ENCODE measurements at places on chromosomes 12 and 14. TPM values are rescaled to one million over a fixed set of nuclear protein-coding genes. Genes with fewer than 3 reads are reported as not detected.

The VWF gene
- total RNA-seq = 729 TPM

The HOXC6 gene
- total RNA-seq = 1.4 TPM

The PRPF39 gene
- total RNA-seq = 31.3 TPM

The ZCRB1 gene
- total RNA-seq = 36.2 TPM

The AGAP2 gene
- 5.4 TPM for total RNA-seq

The MAP1LC3B2 gene
- not detected for total RNA-seq

The RNASE2 gene
- total RNA-seq = 4.1 TPM

The REM2 gene
- 0.41 TPM for total RNA-seq

The TMPRSS12 gene
- total RNA-seq = not detected

The ARPC3 gene
- total RNA-seq = 238 TPM

GRCh38 chr12:23906329-23906728 is 43.1 kb downstream of the SOX5 start:
- no peaks in the 10 kb centered on the region for H3K36me3 ChIP-seq
- H3K27ac ChIP-seq = no peak overlapping the region

DNA sequence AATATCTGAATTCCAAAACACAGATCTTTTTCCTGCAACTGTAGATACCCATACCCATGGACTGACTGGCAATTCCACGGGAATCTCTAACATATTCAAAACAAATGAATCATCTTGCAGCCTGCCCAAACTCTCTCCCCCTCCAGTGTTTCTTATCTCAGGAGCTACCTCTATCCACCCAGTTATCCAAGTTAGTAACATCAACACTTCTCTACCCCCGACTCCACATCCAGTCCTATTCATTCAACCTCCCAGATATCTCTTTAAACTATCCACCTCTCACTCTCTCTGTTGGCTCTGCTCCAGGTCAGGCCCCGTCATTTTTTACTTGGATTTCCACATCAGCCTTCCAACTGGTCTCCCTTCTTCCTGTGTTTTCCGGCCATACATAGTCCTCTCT is 6.7 kb upstream of the KCNH5 start:
- DNase-seq = no peak
- no peak overlapping the region for H3K27ac ChIP-seq
- H3K4me3 ChIP-seq = no peak overlapping the region
- H3K27me3 ChIP-seq = peaks cover 17% of the 10 kb centered on the region
- no peaks in the 10 kb centered on the region for H3K4me1 ChIP-seq

GRCh38 chr14:81982046-81982445 is 448.4 kb upstream of the SEL1L start:
- H3K4me1 ChIP-seq = no peaks in the 10 kb centered on the region
- DNase-seq = no peak
- H3K36me3 ChIP-seq = no peaks in the 10 kb centered on the region
- no peak overlapping the region for H3K4me3 ChIP-seq

DNA sequence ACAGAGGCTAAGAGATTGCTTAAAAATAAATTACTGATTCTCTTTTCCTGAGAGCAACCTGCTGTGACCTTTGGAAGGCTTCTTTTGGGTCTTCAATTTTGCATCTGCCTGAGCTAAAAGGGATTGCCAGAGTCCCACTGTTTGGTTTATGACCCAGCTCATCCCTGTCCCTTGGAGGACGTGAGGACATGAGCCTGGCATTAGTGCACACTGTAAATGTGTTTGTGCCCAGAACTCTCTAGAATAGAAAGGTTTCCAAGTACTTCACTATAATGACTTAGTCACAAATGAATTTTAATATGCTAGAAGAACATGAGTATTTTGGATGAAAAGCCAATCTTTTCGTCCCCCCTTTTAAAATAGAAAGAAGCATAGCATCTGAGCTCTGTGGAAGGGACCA is 47.1 kb upstream of the CDKN3 start:
- DNase-seq = no peak
- no peak overlapping the region for H3K27ac ChIP-seq
- H3K27me3 ChIP-seq = no peaks in the 10 kb centered on the region
- H3K4me3 ChIP-seq = peak overlapping the region; percentile 2
- no peaks in the 10 kb centered on the region for H3K36me3 ChIP-seq
- peaks cover 3% of the 10 kb centered on the region for H3K4me1 ChIP-seq

GRCh38 chr14:76051717-76052465 is 66.3 kb downstream of the IFT43 start:
- no peaks in the 10 kb centered on the region for H3K36me3 ChIP-seq
- no peaks in the 10 kb centered on the region for H3K4me1 ChIP-seq
- H3K27ac ChIP-seq = no peak overlapping the region
- no peaks in the 10 kb centered on the region for H3K27me3 ChIP-seq

- H3K36me3 ChIP-seq = no peaks in the 10 kb centered on the region
- H3K27ac ChIP-seq = no peak overlapping the region
- H3K4me3 ChIP-seq = no peak overlapping the region
These were observed 37.0 kb upstream of the BAZ1A start for GRCh38 chr14:34912182-34912581.

DNA sequence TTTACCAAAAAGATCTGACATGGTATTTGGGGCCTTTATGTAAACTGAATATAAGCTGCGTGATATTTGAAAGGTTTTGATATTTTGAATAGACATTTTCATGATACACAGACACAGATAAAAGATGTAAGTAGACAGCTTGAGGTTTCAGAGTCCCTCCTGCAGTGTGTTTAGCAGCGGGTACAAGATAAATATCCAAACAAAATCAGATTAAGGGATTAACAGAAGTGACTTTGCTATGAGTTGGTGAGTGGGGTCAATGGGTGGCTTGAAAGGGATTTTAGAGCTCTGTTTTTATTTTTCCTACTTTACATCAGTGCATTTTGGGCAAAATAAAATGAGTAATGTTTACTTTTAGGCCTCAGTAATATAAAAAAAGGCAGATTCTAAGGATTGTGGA is 84.1 kb downstream of the IGF1 start:
- H3K36me3 ChIP-seq = no peaks in the 10 kb centered on the region
- no peak for DNase-seq
- no peak overlapping the region for H3K27ac ChIP-seq
- H3K4me1 ChIP-seq = no peaks in the 10 kb centered on the region

DNA sequence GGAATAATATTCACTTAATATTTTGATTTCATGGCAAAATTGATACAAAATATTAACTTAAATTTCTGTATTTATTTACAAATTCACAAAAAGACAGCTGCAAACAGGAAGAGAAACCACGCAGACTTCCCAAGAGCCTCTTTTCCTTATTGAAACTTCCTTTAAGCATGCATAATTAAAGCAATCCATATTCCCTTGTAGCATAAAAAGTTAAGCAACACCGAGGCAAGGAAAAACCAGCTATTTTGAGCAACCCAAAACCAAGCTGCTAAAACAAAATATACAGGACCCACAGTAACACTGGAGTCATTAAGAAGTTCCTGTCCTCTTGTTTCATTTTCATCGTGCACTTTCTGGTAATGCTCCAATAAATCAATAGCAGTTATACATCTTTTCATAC is 58.0 kb downstream of the EEA1 start:
- no peak overlapping the region for H3K27ac ChIP-seq
- H3K4me3 ChIP-seq = no peak overlapping the region
- H3K4me1 ChIP-seq = peaks cover 4% of the 10 kb centered on the region
- no peaks in the 10 kb centered on the region for H3K27me3 ChIP-seq

GRCh38 chr12:92145731-92146496 is at the start of gene BTG1:
TSS of gene BTG1 (minus strand) at chr12:92145846. CDS start at chr12:92145535, 311 bp downstream.
- peaks cover 13% of the 10 kb centered on the region for H3K4me1 ChIP-seq
- no peaks in the 10 kb centered on the region for H3K27me3 ChIP-seq
- peaks cover 30% of the 10 kb centered on the region for H3K36me3 ChIP-seq
- DNase-seq = peak; percentile 99
- H3K4me3 ChIP-seq = peak within 1 kb of the TSS; percentile 73

GRCh38 chr12:53868511-53868986 is 70.1 kb upstream of the HOXC13 start:
- no peak overlapping the region for H3K4me3 ChIP-seq
- peaks cover 26% of the 10 kb centered on the region for H3K27me3 ChIP-seq
- no peak overlapping the region for H3K27ac ChIP-seq
- no peak for DNase-seq
- no peaks in the 10 kb centered on the region for H3K4me1 ChIP-seq

- H3K36me3 ChIP-seq = no peaks in the 10 kb centered on the region
- no peak overlapping the region for H3K27ac ChIP-seq
- no peaks in the 10 kb centered on the region for H3K4me1 ChIP-seq
- DNase-seq = no peak
- H3K4me3 ChIP-seq = no peak overlapping the region
These were observed 37.2 kb upstream of the BDKRB2 start for GRCh38 chr14:96167224-96168148.

DNA sequence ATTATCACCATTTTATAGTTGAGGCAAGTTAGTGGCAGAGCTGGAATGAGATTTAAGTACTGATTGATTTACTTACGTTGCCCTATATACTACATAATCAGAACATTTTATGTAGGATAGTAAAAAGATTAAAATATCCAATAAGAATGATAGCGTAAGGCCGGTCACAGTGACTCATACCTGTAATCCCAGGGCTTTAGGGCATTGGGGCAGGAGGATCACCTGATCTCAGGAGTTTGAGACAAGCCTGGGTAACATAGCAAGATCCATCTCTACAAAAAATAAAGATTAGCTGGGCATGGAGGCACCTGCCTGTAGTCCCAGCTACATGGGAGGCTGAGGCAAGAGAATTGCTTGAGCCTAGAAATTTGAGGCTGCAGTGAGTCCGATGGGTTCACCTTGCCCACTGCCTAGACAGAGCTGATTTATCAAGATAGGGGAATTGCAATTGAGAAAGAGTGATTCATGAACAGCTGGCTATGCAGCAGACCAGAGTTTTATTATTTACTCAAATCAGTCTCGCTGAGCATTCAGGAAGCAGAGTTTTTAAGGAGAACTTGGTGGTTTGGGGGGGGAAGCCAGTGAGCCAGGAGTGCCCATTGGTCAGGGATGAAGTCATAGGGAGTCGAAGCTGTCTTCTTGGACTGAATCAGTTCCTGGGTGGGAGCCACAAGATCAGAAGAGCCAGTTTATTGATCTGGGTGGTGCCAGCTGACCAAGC is 24.7 kb upstream of the SGPP1 start:
- DNase-seq = no peak
- no peaks in the 10 kb centered on the region for H3K36me3 ChIP-seq
- H3K4me1 ChIP-seq = no peaks in the 10 kb centered on the region
- no peak overlapping the region for H3K27ac ChIP-seq
- no peaks in the 10 kb centered on the region for H3K27me3 ChIP-seq

GRCh38 chr12:78928200-78929074 is 63.9 kb downstream of the SYT1 start:
- no peak overlapping the region for H3K4me3 ChIP-seq
- H3K27ac ChIP-seq = no peak overlapping the region
- H3K4me1 ChIP-seq = no peaks in the 10 kb centered on the region
- DNase-seq = no peak

- H3K27me3 ChIP-seq = no peaks in the 10 kb centered on the region
- DNase-seq = no peak
- H3K27ac ChIP-seq = no peak overlapping the region
These were observed 32.8 kb upstream of the TOMM20L start for GRCh38 chr14:58362798-58363412.

DNA sequence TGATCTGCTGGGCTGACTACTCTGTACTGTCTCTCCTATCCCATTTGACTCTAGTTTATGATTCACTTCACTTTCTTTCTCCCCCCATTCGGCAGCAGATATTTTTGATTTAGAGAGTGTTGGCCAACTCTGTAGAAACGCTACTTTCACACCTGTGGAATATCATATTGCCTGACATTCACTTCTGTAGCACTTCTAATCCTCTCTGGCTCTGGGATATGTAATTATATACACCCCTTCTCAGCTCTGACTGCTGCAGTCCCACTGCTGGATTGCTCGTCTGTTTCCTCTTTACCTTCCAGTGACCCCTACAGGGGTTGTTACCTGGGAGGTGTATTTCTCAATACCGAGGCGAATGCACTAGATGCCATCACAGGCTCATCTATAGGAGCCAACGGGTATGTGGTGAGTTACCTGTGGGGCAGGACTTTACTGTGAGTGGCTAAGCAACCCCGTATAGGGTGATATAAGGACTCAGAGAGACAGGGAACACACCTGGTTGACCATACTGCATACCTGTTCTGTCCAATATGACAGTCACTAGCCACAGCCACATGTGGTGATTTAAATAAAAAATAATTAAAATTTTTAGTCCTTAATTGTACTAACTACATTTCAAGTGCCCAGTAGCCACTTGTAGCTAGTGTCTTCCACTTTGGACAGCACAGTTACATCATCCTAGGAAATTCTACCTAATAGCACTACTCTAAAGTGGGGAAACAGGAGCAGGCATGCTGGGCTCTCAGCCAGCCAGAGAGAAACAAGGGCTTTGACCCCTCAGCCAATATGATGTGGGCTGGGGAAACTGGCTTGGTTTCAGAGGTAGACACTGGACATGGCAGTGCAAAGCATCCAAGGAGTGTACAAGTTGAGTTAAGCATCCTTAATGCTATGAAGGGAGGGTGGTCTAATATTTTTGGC is 95.0 kb downstream of the C12orf75 start:
- H3K27ac ChIP-seq = no peak overlapping the region
- DNase-seq = no peak
- no peak overlapping the region for H3K4me3 ChIP-seq
- H3K36me3 ChIP-seq = no peaks in the 10 kb centered on the region
- no peaks in the 10 kb centered on the region for H3K4me1 ChIP-seq

GRCh38 chr14:67533754-67534085 is 630 bp downstream of the PLEKHH1 start:
- H3K27me3 ChIP-seq = peaks cover 5% of the 10 kb centered on the region
- peak overlapping the region; percentile 65 for H3K4me3 ChIP-seq
- no peak overlapping the region for H3K27ac ChIP-seq
- no peaks in the 10 kb centered on the region for H3K36me3 ChIP-seq
- no peak for DNase-seq
- H3K4me1 ChIP-seq = peaks cover 4% of the 10 kb centered on the region

- no peak overlapping the region for H3K27ac ChIP-seq
- H3K4me1 ChIP-seq = no peaks in the 10 kb centered on the region
- no peak for DNase-seq
- H3K4me3 ChIP-seq = no peak overlapping the region
These were observed 235.8 kb downstream of the NEDD1 start for GRCh38 chr12:97142737-97143410.

Data from upper lobe of right lung (tissue), 1 donor.